Tracheal epithelial cell (primary cell): ENCODE measurements at places on chromosomes 4 and X. TPM values are rescaled to one million over a fixed set of nuclear protein-coding genes. Genes with fewer than 3 reads are reported as not detected.

CHRNA9 gene
- total RNA-seq: 0.48 TPM in 1 of 2 replicates, not detected in the other

MTCP1 gene
- 1.9 and 7.2 TPM in 2 replicates for total RNA-seq

ADRA2C gene
- 0.72 TPM in 1 of 2 replicates, not detected in the other for total RNA-seq

NEUROG2 gene
- total RNA-seq: not detected in 2 replicates

USP9X gene
- 68.2 and 73.7 TPM in 2 replicates for total RNA-seq

SYP gene
- total RNA-seq: not detected in 2 replicates

SRPK3 gene
- under 0.01 and 0.43 TPM in 2 replicates for total RNA-seq

SRPX2 gene
- 15.9 and 16.8 TPM in 2 replicates for total RNA-seq

SLITRK4 gene
- 5.3 TPM in 1 of 2 replicates, not detected in the other for total RNA-seq

DSPP gene
- total RNA-seq: not detected in 2 replicates

MAGEE2 gene
- not detected in 2 replicates for total RNA-seq

ERAS gene
- not detected in 2 replicates for total RNA-seq

ANK2 gene
- 5.8 and 15.2 TPM in 2 replicates for total RNA-seq
